ENCODE measurements at places on chromosomes 3 and 15. TPM values are rescaled to one million over a fixed set of nuclear protein-coding genes. Genes with fewer than 3 reads are reported as not detected.

The SPTBN5 gene
- 3.0 TPM for total RNA-seq

DNA sequence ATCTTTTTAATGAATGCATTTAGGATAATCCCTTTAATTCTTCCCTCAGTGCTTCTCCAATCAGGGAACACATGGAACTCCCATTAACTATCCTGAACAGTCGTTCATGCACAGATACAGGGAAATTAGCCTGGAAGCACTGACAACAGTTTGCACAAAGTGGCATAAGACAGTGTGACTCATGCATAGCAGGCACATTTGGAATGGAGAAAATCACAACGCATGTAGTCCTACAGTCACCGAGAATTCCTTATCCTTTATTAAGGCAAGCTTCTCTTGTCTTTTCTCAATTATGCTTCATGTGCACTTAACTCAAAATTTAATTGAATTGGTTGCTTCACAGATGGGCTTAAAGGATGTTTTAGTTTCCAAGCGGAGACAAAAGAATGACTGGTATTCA lies 155.0 kb upstream of the CRBN start:
- DNase-seq: no peak

The LIPH gene
- total RNA-seq: 14.8 TPM

The FGF7 gene
- 18.5 TPM for total RNA-seq

DNA sequence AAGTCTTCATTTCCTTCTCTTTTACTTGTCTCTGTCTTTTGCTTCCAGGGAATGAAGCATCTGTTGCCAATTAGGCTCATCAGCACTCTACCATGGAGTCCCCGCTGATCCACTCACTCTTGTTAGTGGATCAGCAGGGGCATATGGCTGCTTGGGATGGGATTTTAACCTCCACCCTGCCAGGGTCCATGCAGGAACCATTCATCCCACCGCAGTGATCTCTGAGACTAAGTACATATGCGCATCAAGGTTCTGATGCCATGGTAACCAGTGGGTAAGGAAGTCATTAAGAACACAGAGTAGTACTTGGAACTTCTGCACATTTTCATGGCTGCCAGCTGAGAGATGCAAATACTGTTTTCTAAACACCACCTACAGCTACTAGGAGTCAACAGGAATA lies 374.0 kb upstream of the ALCAM start:
- DNase-seq: no peak

The OXNAD1 gene
- 13.5 TPM for total RNA-seq

DNA sequence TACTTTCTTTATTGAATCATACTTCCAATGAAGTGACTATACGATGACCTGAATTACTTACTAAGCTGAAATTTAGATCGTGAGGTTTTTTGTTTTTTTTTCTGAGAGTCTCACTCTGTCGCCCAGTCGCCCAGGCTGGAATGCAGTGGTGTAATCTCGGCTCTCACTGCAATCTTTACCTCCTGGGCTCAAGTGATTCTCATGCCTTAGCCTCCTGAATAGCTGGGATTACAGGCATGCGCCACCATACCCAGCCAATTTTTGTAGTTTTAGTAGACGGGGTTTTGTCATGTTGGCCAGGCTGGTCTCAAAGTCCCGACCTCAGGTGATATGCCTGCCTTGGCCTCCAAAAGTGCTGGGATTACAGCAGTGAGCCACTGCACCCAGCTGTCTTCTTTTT lies 28.7 kb downstream of the SPPL2A start:
- no peak for DNase-seq
